Keratinocyte (primary cell): ENCODE measurements at places on chromosomes 12 and 14.

DNA sequence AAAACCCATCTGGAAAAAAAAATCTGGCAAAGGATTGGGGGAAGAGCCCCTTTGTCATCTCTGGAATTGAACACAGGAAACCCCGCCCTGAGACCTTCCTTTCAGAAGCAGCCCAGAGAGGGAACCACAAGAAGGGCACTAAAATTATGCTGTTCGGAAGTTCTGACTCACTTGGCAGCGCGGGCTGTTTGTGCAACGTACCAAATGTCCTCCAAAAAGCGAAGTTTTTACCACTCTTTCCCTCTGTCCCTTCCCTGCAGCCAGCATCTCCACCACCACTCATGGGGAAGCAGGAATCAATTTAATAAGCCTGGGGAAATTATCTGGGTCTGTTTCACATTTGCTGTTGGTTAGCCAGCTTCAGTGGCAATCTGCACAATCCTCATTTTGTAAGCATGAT lies 3.2 kb upstream of the SYNE3 start:
- no peak for DNase-seq

- no peak for DNase-seq
These were observed 34.3 kb downstream of the SLC15A4 start for GRCh38 chr12:128789356-128789929.

GRCh38 chr12:81896771-81897170 lies 137.6 kb upstream of the PPFIA2 start:
- DNase-seq, result no peak

DNA sequence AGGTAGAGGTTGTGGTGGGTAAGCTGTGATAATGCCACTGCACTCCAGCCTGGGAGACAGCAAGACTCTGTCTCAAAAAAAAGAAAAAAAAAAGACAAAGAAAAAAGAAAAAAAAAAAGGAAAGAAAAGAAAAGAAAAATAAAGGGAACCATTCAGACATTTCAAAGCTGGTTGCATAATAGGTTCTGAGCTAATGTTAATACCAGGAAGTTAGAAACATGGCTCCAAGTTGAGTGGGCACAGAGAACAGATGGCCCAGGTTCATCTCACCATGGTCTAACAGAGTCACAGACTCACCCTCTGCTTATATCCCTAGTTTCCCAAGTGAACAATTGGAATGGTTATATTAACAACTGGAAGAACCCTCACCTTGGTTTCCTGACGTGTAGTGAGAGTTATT lies 17.4 kb upstream of the ZDHHC17 start:
- no peak for DNase-seq

- no peak for DNase-seq
These were observed 1123.6 kb upstream of the SEL1L start for GRCh38 chr14:82657186-82657675.

- DNase-seq, result no peak
These were observed 27.7 kb downstream of the PPP4R3A start for GRCh38 chr14:91482263-91483013.

GRCh38 chr12:117025481-117026151 lies 73.6 kb downstream of the TESC start:
- DNase-seq, result peak; percentile 9

- DNase-seq, result no peak
These were observed 354.6 kb downstream of the NRXN3 start for GRCh38 chr14:78524766-78525165.

- no peak for DNase-seq
These were observed 90.1 kb downstream of the HELB start for GRCh38 chr12:66392266-66392915.

DNA sequence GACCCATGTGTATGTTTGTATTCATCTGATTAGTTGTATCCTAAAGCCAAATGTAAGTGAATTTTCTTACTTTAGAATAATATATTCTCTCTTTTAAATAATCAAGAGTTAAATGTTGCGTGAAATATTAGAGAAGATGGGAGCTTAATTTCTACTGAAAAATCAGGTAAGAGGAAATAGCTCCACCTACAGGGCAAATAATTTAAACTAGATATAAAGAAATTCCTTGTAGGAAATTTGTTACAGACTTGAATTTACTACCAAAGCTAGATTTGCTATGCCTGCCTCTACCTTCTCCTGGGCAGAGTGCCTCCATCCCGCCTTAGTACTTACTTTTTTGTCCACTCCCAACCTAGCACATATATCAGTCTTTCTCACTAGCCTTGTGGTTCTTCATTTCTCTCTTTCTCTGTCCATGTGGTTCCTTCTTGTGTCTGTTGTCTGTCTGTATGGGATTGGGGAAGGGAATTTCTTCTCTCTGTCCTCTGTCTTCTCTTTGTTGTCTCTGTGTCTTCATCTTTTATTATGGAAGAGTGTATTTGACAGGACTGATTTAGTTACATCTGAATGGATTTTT lies 44.7 kb downstream of the PALS1 start:
- DNase-seq, result no peak

DNA sequence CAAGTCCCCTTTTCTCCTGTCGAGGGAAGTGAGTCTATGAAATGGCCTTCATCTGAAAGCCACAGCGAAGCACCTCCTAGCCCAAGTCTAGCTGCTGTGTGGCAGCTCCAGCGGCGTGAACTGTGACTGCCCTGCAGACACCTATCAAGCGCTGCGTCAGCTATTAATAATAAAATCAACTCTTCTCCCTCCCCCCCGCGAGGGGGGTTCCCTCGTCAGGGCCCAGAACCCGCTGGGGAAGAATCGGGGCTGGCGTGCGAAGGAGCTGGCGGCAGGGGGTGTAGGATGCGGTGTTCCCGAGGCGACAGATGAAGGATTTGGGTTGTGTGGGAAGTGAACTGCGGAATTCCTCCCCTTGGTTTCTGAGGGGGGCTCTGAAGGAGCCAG lies 662 bp upstream of the ATP2A2 start:
- DNase-seq, result no peak

GRCh38 chr12:112266473-112266872 lies 115.8 kb downstream of the HECTD4 start:
- no peak for DNase-seq

DNA sequence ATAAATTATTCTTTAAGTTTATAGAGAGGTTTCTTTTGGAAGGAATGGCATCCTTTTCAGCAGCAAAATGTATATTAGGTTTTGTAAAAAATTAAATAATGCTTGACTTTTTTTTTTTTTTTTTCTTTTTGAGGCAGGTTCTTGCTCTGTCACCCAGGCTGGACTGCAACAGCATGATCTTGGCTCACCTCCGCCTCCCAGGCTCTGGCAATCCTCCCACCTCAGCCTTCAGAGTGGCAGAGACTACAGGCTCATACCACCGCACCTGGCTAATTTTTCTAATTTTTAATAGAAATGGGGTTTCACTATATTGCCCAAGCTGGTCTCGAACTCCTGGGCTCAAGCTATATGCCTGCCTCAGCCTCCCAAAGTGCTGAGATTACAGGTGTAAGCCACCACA lies 89.0 kb downstream of the FLRT2 start:
- DNase-seq, result no peak

- no peak for DNase-seq
These were observed 2.9 kb downstream of the GPATCH2L start for GRCh38 chr14:76154539-76155126.

DNA sequence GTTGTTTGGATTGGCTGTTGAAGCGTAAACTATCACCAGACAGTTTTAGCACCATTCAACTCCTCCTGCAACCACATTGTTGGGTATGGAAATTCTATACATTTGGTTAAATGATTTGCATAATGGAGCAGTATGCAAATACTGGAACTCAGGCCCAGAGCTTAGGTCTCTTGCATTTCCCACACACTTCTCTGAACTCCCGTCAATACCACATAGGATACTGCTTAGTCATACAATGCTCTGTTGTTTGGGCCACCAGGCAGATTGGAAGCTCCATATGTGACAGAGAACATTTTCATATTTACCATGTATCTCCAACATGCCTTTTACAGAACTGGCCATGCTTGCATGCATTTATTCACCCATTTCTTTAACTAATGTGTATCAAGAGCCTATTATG lies 78.0 kb downstream of the IFNG start:
- DNase-seq, result no peak

DNA sequence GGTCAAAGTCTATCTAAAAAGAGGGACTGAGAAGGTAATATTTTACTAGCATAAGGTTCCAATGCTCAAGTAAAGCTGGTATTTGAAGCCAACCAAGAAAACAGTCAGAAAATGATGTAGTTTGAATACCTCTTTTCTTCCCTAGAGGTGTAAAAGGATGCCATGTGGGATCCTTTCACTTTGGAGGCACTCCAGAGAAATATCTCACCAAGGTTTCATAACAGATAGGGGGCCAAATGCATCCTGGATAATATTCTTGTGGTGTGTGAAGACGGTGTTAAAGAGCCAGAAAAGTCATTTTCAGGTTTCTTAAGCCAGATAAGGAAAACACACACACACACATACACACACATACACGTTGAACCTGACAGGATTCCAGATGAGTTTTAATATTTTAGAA lies 136.1 kb upstream of the PRKD1 start:
- no peak for DNase-seq

DNA sequence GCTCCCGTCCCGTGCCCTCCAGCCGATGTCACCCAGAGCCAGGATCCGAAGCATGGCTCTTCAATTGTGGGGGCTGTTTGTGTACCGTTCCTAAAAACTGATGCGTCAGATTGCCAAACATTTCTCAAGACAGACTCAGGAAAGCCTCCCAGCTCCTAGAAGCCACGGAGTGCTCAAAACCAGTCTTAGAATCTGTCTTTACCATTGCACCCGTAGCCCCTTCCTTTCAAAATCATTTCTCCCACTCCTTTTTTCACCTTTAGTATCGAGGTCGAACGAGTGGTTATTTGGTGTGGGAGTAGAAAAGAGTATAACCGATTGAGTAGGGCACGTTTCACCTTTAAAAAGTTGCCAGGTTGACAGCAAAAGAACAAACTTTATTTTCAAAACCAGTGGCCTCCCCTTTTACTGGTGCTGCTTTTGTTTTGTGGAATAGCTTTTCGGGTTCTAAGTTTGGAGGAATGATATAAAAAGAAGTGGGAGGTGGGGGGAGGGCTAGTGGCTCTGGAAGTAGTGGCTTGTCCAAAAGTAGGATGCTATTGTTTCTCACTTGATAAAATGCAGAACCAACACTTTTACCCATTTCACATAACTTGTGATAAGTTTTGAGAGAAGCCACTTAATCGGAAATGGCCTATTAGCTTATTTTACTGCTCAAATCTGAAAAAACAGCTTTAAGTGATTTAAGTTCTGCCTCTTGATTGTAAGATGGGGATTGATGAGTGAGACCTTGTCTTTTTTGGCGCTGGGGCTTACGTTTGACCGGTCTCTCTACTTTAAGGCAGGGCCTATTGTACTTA lies 803 bp downstream of the STK38L start:
- no peak for DNase-seq

DNA sequence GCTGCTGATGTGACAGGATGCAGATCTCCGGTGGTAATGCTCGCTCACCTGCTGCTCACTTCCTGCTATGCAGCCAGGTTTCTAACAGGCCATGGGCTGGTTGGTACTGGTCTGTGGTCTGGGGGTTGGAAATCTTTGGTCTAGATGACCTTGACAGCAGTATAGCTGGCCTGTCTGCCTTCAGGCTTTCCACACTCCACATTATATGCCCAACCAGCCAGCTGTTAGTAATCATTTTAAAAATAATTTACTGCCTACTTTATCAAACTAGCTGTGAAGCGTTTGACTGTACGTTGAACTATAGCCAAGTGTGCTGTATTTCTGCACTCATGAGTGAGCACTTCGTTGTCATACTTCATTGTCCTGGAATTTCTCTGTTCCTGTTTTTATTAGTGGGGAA lies 424.0 kb upstream of the GARIN6 start:
- DNase-seq, result no peak

DNA sequence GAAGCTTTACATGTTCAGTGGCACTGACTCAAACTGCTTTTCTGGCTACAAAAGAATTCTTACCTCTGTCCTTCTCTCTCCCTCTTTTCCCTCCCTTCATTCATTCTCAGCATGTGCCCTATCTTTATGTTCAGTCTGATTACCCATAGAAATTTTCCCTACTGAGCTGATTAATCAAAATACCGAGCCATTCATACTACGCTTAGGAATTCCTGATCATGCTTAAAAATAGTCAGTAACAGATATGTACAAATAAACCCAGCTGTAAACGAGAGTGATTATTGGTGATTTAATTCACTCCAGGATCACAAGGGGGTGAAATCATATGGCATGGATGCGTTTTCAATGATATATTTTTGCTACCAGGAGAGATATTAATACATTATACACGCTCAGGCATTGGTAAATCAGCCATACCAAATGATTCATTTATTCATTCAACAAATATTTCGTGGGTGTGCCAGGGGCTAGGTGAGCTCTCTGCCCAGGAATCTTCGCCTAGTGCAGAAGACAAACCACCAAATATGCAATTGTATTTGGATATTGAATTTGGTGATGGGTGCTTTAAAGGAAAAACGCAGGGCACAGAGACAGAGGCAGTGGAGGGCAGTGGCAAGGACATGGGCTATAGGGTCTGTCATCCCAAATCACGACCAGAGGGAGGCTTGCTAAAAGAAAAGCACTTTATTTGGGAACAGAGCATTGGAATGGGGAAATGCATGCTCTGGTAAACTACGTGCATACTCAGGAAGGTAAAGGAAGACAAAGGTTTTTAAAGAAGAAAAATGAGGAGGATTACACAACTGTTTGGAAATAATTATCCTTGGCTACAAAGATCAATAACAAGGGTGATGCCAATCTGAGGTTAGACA lies 13.9 kb upstream of the VRK1 start:
- DNase-seq, result peak; percentile 38

DNA sequence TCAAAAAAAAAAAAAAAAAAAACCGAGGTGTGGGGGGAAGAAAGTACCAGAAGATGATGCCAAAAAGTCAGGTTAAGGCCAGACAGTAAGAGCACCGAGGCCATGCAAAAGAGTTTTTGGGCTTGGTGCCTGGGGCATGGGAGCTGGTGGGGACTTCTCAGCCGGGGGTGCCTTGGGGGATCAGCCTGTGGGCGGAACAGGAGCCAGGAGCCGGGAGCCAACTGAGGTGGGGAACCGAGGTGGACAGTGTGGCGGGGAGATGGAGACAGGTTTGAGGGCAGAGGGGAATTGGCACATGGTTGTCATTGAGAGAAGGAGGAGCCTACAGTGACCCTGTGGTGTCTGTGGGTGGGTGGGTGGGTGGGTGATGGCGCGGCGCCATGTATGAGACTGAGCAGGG lies 33.2 kb downstream of the TSPAN11 start:
- no peak for DNase-seq

GRCh38 chr14:85595981-85596380 lies 66.0 kb downstream of the FLRT2 start:
- no peak for DNase-seq

- no peak for DNase-seq
These were observed 62.8 kb upstream of the DIO3 start for GRCh38 chr14:101498526-101498860.

GRCh38 chr12:47982770-47983169 lies 19.4 kb downstream of the TMEM106C start:
- no peak for DNase-seq

- no peak for DNase-seq
These were observed 209.7 kb downstream of the SLC15A4 start for GRCh38 chr12:128613837-128614590.

DNA sequence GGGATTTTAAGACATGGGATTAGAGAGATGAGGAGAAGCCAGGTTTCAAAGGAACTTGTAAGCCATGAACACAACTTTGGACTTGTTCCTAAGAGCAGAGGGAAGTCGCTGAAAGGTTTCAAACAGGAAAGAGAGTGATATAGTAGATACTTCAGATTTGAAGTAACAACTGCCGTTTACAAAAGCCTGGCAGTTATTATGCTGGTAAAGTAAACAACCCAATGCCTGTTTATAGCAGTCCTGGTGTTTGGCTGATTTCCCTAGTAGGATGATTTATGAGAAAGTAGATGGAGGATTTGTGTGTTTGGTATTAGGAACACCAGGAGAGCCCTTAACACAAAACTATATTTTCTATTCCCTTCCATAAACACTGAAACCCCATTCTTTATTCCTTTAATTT lies 285.7 kb downstream of the RMST start:
- no peak for DNase-seq
